Prostate gland (tissue), 2 donors: ENCODE measurements at places on chromosomes 7 and 10. TPM values are rescaled to one million over a fixed set of nuclear protein-coding genes. Genes with fewer than 3 reads are reported as not detected.

The PNLIPRP3 gene
- 0.14 TPM for total RNA-seq

The SORBS1 gene
- 189 TPM for total RNA-seq

The STEAP1 gene
- 230 TPM for total RNA-seq

The SLC16A9 gene
- 9.8 TPM for total RNA-seq

The CPA1 gene
- total RNA-seq = not detected

The LIPF gene
- total RNA-seq = not detected

DNA sequence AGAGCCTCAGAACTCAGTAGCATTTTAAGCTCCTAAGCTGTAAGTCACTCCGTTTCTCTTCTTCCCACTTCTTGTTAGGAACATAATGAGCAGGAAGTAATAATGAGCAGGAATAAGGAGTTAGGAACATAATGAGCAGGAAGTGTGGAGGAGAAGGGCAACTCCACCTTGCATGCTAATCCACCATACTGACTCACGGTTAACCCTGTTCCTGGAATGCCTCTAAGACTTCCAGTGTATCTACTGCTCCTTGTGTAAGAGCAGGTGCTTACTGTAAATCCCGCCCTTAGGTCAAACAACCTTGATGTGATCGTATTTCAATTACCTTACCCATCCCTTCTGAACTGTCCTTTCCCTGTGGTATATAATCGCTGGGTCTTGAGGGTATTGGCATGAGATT is 528.7 kb downstream of the CALN1 start:
- DNase-seq = no peak

DNA sequence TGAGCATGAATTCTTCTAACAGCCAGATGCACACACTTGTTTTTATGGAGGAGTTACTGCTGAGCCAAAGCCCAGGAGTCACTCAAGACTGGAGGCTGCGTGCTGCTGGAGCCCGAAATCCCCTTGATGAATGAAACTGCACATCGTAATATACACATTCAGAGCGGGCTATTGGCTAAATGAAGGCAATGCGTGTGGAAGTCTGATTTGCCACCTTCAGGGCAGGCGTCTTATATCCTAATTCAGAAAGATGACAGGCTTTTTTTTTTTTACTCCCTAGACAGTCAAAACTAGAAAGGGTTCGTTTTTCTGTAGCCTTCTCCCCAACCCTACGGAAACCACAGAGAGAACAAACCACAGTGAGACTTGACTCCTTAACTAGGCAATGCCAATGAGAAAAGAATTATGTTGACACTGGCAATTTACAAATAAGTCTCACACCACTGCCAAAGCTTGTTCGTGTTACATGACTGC is 227.2 kb upstream of the KLF14 start:
- DNase-seq = no peak

GRCh38 chr7:2938514-2939192 is 94.5 kb upstream of the GNA12 start:
- DNase-seq = no peak

DNA sequence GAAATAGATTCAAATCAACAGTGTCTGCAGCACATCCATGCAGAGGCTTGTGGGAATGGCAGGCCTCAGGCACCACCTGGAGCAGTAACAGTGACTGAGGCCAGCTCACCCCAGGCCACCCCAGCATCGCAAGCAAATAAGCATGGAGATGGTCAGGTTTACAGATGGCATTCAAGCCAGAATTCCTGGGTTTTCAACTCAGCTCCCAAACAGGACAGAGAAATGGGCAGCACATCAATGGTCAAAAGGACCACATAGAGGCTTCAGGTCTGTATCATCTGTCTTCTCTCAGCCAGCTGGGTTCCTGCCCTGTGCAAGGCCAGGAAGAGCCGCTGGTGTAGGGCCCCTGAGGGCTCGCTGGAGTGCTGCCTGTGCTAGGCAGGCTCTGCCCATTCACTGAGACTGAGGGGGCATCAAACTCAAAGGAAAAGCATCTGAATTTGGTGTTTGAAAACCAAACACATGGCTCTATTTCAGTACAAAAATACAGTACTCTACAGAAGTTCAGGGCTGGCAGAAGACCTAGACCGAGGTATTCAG is 112.5 kb downstream of the KMT2E start:
- DNase-seq = no peak

DNA sequence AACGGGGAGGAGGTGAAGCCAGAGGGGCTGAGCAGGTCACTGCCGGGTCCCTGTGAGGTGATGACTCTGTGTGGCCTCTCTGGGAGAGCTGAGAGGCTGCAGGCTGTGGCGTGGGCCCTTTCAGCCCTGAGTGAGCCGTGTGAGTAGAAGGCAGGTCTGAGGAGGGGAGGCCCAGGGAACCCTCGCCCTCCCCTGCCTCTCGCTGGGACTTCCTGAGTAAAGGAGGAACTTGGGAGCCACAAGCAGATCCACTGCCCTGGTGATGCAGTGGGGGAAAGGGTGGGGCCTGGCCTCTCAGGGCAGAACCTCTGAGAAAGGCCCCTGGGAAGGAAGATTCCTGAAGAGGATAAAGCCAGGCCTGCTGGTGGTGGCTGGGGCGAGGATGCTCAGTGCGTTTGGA is 22.8 kb downstream of the EEPD1 start:
- DNase-seq = no peak

- DNase-seq = no peak
Measured at GRCh38 chr10:98587156-98587837, 140.6 kb upstream of the HPS1 start.

DNA sequence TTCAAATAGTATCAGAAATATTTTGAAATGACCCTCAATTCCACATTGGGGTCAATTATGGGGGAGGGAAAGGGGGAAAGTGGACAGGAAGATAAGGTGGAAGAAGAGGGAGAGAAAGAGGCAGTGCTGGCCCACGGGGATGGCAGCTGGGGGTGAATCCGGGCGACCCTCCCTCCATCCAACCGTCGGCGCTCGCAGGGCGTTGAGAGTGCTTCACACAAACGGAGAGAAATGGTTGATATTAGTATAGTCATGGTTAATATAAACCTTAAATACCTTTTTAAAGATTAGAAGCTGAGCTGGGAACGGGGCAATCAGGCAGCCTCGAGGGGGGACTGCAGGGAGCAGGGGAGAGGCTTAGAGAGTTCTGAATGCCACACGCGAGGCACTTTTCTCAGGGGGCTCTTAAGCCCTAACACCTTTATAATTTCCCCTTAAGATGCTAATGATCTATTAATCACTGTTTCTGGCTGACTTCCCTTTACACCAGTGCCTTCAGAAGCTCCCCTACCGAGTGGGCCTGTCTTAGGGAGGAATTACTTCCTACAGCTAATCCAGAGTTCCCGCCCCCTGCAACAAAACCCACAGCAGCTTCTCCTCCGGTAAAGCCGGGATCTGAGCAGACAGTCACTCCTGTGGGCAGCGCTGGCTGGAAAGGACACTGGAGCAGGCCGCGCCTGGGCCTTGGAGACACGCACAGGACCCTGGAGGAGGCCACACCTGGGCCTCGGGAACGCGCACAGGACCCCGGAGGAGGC is 39.5 kb downstream of the PRKAG2 start:
- no peak for DNase-seq

GRCh38 chr10:94432443-94432842 is 30.1 kb downstream of the TBC1D12 start:
- DNase-seq = no peak

DNA sequence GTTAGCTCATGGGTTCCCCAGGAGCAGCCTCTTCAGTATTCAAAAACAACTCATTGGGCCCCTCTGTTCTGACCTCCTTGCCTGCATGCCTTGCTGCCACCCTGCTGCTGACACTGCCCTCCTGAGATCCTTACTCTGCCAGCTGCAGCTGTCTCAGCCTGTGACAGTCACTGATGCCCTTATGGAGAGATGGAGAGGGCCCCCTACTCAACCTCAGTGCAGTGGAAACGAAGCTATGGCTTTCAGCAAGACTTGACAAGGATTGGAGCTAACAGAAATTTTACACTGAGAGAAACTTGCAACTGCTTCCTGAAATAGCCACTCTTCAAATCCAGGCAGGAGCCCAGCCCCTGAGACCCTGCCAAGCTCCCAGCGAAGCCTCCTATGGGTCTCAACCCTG is 678.3 kb upstream of the C7orf33 start:
- no peak for DNase-seq

DNA sequence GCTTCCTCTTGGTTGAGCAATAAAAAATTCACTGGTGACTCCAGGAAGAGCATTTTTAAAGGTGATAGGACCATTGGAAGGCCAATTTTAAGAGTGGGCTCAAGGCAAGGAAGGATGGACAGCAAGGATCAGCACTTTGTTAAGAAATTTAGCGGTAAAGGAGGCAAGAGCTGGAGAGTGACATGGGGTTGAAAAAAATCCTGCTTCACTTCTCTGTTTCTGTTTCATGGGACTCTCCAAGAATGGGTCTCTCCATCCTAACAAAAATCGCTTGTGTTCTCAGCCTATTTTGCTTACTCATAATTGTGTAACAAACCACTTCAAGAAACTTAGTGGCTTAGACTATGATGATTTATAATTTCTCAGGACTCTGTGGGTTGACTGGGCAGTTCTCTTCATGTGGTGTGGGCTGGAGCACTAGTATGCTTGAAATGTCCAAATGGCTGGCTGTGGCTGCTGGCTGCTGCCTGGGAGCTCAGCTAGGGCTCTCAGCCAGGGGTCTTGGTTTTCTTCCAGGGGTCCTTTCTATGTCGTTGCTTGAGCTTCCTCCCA is 59.8 kb upstream of the ZNRF2 start:
- DNase-seq = no peak

DNA sequence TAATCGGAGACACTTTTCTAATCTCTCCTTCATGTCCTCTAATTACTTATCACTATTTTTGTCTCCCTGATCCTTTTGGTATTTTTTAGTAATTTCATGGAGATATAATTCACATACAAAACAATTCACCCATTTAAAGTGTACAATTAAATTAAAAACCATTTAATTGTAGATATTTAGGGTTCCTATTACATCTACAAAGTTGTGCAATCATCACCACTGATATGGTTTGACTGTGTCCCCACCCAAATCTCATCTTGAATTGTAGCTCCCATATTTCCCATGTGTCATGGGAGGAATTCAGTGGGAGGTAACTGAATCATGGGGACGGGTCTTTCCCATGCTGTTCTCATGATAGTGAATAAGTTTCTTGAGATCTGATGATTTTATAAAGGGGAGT is 29.0 kb downstream of the GCC1 start:
- no peak for DNase-seq

DNA sequence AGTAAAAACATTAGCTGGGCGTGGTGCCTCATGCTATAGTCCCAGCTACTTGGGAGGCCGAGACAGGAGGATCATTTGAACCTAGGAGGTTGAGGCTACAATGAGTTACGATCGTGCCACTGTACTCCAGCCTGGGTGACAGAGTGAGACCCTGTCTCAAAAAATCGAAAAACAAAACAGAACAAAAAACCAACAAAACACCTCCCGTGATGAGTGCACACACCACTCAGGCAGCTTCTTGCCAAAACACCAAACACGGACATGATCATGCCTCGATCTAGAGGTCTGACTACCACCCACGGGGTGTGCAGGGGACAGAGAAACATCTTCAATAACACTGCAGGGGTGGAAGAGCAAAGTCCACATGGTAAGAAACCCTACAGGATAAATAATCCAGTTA is 44.4 kb downstream of the AMZ1 start:
- no peak for DNase-seq

- DNase-seq = no peak
Measured at GRCh38 chr7:40297741-40298311, 163.0 kb downstream of the SUGCT start.
